Hypothalamus (tissue), 51 donors: ENCODE measurements at places on chromosomes 4 and X.

DNA sequence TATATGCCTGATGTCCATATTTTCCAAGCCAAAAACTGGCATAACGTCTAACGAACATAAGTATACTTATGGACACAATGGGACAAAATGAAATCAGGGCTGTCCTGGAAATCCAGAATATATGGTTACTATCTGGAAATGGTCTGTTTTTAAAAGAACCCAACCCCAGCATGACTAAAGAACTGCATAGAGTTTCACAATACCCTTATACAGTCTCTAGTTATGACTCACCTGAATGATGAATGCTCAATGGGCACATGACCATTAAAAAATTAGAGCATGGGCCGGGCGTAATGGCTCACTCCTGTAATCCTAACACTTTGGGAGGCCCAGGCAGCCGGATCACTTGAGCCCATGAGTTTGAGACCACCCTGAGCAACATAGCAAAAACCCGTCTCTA, 31.8 kb downstream of the AMMECR1 start:
- DNase-seq, result no peak

GRCh38 chr4:12993923-12994322, 490.2 kb downstream of the RAB28 start:
- DNase-seq, result no peak

GRCh38 chr4:104411502-104411901, 83.2 kb downstream of the CXXC4 start:
- no peak for DNase-seq

DNA sequence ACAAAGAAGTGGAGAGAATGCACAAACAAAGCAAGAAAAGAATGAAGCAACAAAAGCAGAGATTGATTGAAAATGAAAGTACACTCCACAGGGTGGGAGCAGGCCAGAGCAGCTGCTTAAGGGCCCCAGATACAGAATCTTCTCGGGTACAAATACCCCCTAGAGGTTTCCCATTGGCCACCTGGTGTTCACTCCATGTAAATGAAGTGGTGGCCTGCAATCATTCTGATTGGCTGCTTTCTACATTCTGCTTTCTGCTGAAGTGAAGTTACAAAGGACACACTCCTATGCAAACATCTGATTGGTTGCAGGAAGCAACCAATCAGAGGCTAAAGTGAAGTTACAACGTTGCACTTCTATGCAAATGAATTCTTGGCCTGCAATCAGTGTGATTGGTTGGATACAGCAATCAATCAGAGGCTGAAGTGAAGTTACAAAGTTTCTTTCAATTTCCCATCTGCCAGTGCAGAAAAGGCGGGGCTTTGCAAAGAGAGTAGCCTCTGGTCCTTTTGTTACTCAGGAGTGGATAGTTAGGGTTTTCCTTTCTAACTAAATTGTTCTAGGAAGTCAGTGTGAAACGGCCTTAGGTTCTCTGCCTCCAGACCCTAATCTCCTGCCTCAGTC, 19.0 kb upstream of the GPC4 start:
- DNase-seq, result no peak

GRCh38 chr4:25367004-25367621, 9.9 kb upstream of the ANAPC4 start:
- no peak for DNase-seq

DNA sequence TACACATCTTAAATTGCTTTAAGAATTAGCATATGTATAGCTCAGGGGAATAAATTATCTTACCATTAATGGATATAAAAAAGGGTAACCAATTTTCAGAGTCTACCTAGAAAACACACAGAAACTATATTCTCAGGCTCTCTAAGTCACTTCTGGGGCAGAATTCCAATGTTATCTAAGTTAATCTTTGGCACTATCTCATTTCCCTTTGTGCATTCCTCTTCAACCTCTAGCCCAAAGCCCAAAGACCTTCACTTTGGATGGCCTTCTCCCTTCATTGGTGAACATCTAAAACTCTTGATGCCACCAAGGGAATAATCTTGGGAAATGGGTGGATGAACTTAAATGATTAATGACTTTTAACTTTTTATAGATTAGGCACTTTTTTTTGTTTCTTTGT, 108.3 kb downstream of the APBB2 start:
- no peak for DNase-seq

DNA sequence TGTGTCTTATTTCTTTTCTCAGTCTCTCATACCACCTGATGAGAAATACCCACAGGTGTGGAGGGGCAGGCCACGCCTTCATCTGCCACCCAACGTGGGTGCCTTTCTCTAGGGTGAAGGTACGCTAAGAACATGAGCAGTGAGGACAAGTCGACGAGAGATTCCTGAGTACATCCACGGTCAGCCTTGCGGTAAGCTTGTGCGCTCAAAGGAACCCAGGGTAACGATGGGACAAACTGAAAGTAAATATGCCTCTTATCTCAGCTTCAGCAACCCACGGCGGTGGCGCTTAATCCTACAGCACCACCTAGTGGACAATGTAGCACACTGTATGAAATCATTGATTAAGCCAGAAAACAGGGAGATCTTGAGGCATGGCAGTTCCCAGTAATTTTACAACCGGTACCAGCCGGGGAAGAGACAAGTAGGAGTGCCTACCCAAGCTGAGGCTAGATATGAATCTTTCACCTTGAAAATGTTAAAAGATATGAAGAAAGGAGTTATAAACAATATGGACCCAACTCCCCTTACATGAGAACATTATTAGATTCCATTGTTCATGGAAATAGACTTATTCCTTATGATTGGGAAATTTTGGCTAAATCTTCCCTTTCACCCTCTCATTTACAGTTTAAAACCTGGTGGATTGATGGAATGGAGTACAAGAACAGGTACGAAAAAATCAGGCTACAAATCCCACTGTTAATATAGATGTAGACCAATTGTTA, 63.0 kb downstream of the ZNF732 start:
- peak; percentile 4 for DNase-seq

DNA sequence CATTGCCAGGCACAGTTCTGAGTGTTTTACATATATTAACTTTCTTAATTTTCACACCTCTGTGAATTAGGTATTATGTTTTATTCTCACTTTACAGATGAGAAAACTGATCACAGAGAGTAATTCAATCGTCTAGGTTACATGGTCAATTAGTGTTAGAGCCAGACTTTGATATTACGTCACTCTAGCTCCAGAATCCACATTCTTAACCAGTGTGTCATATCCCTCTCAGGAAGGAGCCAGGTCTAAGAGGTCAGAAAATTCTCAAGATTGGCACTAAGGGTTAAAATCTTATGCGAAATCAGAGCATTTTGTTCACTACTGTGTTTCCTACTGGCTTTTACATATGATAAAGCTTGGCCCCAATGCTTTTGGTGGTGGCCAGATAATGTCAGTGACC, 7.4 kb downstream of the DMP1 start:
- no peak for DNase-seq

DNA sequence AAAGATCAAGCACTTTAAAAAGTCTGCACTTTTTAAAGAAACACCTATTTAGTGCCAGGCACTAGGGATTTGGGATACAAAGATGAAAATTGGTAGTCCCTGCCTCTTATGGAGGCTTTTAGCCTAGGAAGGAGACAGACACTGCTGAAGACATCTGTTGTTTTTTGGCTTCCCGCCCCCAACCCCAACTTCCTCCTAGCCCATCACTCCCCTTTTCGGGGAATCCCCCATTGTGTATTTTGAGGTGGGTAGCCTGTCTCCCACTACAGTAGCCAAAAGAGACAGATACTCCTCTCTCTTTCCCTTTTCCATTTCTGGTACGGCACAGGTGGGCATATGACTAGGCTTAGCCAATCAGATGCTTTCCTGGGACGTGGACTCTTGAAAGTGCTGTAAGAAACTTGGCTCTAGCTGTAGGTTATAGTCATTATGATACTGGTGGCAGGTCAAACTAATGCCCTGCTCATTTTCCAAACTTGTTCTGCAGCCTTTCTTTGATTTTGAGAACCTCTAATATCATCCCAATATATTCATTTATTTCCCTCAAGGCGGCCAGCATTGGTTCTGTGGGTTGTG, 194.6 kb upstream of the RBPJ start:
- DNase-seq, result no peak
